ENCODE measurements at places on chromosomes 2 and 18.
A peak's percentile ranks its signal among the peaks of the same experiment; 100 is the strongest.

DNA sequence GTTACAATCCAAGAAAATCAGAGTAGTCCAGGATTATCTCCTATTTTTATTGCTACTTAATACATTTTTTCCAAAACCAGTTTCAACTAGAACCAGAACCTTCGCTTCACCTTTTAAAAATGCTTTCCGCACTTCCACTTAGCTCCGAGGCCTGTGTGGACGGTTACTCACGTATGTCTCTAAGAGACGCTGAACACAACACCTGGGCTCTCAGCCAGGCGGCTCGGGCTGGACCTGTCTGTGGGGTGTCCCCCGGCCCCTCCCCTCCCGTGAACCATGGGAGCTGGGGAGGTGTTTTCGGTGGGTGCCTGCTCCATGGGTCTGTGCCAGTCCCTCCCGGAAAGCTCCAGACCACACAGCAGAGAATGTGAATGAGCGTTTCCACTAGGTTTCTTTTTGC lies 223.8 kb downstream of the GLI2 start:
- DNase-seq: no peak

- no peak for DNase-seq
These were observed 1.3 kb downstream of the PTMA start for GRCh38 chr2:231709636-231709980.

- no peak for DNase-seq
These were observed 529 bp downstream of the SEMA4C start for GRCh38 chr2:96869281-96869821.

- no peak for DNase-seq
These were observed 4.0 kb downstream of the TMEM17 start for GRCh38 chr2:62501794-62502500.

- DNase-seq: no peak
These were observed 1.1 kb downstream of the TMEM169 start for GRCh38 chr2:216082805-216083204.

- DNase-seq: peak; percentile 39
These were observed 27.2 kb downstream of the EIF2AK3 start for GRCh38 chr2:88600038-88600465.

GRCh38 chr2:25312958-25313710 lies 28.6 kb downstream of the DNMT3A start:
- no peak for DNase-seq

DNA sequence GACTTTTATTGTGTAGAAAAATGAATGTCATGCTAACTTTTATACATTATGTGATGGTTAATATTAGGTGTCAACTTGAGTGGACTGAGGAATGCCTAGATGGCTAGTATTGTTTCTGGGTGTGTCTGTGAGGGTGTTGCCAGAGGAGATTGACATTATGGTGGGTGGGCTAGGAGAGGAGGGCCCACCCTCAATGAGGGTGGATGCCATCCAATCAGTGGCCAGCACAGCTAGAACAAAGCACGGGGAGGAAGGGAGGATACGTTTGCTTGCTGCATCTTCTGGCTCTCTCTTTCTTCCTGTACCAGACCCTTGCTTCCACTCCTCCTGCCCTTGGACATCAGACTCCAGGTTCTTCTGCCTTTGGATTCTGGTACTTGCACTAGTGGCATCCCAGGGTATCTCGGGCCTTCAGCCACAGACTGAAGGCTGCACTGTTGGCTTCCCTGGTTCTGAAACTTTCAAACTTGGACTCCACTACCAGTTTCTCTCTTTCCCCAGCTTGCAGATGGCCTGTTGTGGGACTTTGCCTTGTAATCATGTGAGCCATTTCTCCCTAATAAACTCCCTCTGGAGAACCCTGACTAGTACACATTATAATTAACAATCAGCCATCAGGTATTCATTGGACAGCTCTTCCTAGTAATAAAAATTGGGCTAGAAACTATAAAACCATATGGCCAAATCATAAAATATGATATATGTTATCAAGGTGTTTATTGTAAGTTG lies 31.7 kb upstream of the ZCCHC2 start:
- no peak for DNase-seq

Measured in iPS DF 6.9 (cell line).